ENCODE measurements at places on chromosomes 1 and 21. TPM values are rescaled to one million over a fixed set of nuclear protein-coding genes. Genes with fewer than 3 reads are reported as not detected.

- DNase-seq = no peak
Measured at GRCh38 chr1:60670302-60670701, 412.1 kb upstream of the NFIA start.

GRCh38 chr1:206081856-206082255, 28.9 kb downstream of the RHEX start:
- DNase-seq = no peak

DNA sequence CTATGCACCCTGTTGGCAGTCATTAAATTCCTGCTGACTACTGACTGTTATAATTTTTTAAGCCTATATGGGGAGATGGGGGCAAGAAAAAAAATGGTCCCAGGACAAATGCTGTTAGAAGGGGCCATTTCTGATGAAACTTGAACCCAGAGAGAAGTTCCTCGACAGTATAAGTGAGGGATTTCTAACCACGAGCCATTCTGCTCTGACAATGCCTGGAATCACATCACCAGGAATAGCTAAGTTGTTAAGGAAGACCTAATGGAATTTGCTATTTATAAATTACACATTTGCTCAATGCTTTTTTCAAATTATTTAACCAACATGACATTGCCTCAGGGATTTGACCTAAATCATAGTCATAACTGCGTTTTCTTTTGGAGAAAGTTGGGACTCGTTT, 55.2 kb downstream of the LHX9 start:
- DNase-seq = no peak

AK5 gene
- total RNA-seq = 1.0 TPM

LCK gene
- total RNA-seq = 0.63 TPM

ARL8A gene
- total RNA-seq = 64.7 TPM

Data from left ventricle myocardium inferior (tissue), 1 donor.